Right cardiac atrium (tissue), 5 donors: ENCODE measurements at places on chromosomes 6 and 20.

DNA sequence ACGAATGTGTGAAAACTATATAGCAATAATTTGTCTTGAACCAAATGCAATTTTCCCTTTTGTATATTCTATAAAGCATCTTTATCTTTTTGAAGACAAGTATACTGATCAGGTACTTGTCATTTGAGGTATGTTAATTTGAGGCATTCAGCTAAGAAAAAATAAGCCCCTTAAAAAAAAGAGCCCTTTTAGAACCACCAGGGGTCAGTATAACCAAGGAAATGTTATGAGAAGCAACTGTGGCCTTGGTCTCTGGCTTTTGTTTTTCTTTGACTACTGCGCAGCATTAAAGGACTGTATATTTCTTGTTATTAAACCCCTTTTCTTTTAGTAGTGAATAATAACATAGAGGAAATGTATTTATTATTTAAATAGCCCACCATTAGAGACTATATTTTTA lies 43.1 kb downstream of the CD109 start:
- DNase-seq = no peak

GRCh38 chr20:49675368-49676151 lies 38.1 kb downstream of the B4GALT5 start:
- no peak for DNase-seq

- DNase-seq = peak; percentile 89
Measured at GRCh38 chr6:31462964-31463870, 34.7 kb upstream of the MICB start.

- no peak for DNase-seq
Measured at GRCh38 chr6:56751604-56752003, 108.9 kb upstream of the DST start.

GRCh38 chr6:146884728-146885127 lies 286.0 kb downstream of the ADGB start:
- no peak for DNase-seq

- DNase-seq = no peak
Measured at GRCh38 chr6:152720974-152721373, 23.3 kb downstream of the MYCT1 start.

DNA sequence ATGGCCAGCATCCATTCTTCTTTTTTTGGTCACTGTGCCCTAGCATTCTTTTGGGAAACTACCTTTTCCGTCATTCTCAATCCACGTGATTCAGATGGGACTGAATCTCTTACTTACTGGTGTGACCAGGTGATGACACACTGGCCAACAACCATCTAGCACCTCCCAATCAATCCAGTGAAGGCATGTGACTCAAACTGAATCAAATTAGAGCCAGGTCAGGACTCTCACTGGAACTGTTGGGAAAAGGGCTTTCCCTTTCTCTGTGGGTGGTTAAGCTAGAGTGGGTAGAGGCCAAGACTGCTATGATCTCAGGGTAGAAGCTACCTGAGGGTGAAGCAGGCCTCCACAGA lies 36.2 kb upstream of the ZMYND8 start:
- peak; percentile 3 for DNase-seq

GRCh38 chr6:128479991-128480390 lies 40.4 kb downstream of the PTPRK start:
- DNase-seq = no peak
